ENCODE measurements at places on chromosomes 2 and 18.

GRCh38 chr2:201969241-201969937, 64.3 kb upstream of the FZD7 start:
- no peak overlapping the region for H3K27ac ChIP-seq
- H3K4me1 ChIP-seq: peaks cover 10% of the 10 kb centered on the region
- no peak for DNase-seq

- H3K27me3 ChIP-seq: no peaks in the 10 kb centered on the region
- no peak overlapping the region for H3K27ac ChIP-seq
- no peak for DNase-seq
- no peaks in the 10 kb centered on the region for H3K4me1 ChIP-seq
- H3K36me3 ChIP-seq: no peaks in the 10 kb centered on the region
These were observed 118.4 kb downstream of the FAM124B start for GRCh38 chr2:224283466-224283965.

- no peak overlapping the region for H3K4me3 ChIP-seq
- H3K36me3 ChIP-seq: no peaks in the 10 kb centered on the region
- no peaks in the 10 kb centered on the region for H3K4me1 ChIP-seq
- no peaks in the 10 kb centered on the region for H3K27me3 ChIP-seq
These were observed 52.7 kb downstream of the CRIM1 start for GRCh38 chr2:36408198-36408703.

- no peaks in the 10 kb centered on the region for H3K36me3 ChIP-seq
- no peak overlapping the region for H3K4me3 ChIP-seq
- no peak for DNase-seq
- H3K4me1 ChIP-seq: peaks cover 16% of the 10 kb centered on the region
- no peak overlapping the region for H3K27ac ChIP-seq
- no peaks in the 10 kb centered on the region for H3K27me3 ChIP-seq
These were observed 93.3 kb upstream of the CDC42EP3 start for GRCh38 chr2:37764739-37765138.

DNA sequence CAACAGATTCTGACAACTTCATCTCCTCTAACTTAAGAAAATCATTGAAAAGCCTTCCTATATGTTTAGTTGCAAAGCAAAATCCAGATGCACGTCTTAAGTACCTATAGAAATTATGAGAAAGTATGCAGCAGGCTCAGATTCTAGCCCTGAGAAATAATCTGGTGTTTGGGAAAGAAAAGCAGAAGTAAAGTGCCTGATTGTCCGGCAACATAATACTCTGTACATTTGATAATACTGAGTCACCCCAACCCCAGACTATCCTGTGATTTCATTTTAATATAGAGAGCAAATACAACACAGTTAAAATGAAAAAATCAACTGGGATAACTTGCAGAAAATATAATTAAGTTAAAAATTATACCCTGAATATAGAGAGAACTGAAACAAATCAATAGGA, 13.5 kb downstream of the RFX8 start:
- no peaks in the 10 kb centered on the region for H3K36me3 ChIP-seq
- H3K27ac ChIP-seq: no peak overlapping the region
- H3K4me3 ChIP-seq: no peak overlapping the region
- no peaks in the 10 kb centered on the region for H3K27me3 ChIP-seq
- DNase-seq: no peak
- H3K4me1 ChIP-seq: no peaks in the 10 kb centered on the region

DNA sequence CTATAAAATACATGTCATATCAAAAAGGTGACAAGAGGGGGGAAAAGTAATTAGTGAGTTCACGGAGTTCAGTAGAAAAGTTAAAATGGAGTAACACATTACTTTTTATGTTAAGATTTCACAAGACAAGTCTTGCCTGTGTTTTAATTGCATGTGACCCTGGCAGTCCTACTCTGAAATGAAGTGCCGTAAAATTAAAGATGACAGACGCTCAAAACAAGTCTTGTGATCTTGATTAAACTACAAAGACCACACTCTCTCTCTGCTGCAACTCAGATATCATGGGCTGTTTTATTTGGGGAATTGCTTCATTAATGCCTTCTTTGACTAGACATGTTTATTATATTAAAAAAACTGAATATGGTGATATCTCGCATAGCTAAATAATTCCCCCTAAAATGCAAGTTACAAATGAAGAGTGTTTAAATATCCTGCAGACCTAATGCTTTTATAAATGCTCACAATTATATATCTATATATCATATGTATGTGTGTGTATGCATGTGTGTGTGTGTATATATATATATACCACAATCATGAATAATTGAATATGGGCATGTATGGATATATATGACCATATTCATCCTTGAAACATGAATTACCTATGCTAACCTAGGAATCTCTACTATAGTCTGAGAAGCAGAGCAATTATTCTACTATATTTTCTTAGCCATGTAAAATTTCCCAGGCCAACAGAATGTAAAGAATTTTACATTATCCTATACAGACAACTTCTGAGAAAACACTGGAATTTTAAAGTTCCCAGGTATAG, 647.5 kb downstream of the ARHGAP15 start:
- H3K4me3 ChIP-seq: no peak overlapping the region
- no peaks in the 10 kb centered on the region for H3K36me3 ChIP-seq
- H3K4me1 ChIP-seq: no peaks in the 10 kb centered on the region
- H3K27ac ChIP-seq: no peak overlapping the region
